ENCODE measurements at places on chromosomes 4 and X.

DNA sequence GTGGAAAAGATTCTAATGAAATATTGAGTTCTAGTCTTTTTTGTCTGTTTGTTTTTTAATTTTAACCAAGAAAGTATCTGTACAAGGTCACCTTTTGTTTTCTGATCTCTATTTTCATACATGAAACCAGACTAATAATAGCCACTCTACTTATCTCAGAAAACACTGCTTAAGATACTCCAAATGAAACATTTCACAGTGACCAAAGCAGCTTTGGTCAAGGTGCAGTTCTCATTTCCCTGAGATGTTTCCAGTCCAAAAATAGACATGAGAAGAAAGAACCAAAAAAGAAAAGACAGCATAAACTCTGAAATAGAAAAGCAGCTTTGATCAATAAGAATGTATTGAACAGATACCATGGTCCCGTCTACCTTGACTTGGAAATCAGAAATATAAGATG lies 782.8 kb downstream of the RAB28 start:
- no peak for DNase-seq

DNA sequence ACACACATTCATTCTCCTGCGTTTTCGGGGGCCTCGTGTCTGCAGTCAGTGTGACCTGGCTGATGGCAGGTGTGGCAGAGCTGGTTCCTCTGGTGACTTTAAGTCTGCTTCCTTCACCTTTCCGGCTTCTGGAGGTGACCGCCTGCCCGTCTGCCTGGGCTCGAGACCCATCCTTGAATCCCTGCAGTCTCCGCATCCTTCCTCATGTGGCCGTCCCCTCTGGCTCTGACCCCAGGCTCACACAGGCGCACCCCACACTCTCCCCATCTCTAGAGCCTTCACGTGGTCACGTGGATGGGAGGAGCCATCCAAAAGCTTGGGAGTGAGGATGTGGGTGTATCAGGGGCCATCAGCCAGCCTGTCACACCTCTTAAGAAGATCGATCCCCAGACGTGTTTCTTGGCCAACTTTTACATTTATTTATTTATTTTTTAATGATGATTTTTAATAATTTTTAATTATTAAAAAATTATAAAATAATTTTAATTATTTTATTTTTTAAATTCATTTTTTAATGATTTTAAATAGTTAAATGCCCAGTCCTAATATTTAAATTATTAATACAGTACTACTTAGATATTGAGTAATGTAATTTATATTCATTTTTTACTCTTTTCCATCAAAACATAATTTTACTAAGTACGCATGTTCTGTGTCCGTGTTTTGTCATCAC lies 20.9 kb downstream of the RGS12 start:
- no peak for DNase-seq

GRCh38 chr4:173418639-173419038 lies 19.7 kb upstream of the SCRG1 start:
- no peak for DNase-seq

GRCh38 chr4:71251261-71251660 lies 87.6 kb upstream of the SLC4A4 start:
- no peak for DNase-seq

DNA sequence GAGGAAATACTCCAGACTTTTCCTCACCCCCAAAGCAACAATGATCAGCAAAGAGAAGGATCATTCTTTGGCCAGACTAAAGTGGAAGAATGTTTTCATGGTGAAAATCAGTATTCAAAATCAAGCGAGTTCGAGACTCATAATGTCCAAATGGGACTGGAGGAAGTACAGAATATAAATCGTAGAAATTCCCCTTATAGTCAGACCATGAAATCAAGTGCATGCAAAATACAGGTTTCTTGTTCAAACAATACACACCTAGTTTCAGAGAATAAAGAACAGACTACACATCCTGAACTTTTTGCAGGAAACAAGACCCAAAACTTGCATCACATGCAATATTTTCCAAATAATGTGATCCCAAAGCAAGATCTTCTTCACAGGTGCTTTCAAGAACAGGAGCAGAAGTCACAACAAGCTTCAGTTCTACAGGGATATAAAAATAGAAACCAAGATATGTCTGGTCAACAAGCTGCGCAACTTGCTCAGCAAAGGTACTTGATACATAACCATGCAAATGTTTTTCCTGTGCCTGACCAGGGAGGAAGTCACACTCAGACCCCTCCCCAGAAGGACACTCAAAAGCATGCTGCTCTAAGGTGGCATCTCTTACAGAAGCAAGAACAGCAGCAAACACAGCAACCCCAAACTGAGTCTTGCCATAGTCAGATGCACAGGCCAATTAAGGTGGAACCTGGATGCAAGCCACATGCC lies 89.7 kb downstream of the TET2 start:
- no peak for DNase-seq

GRCh38 chr4:54527532-54527931 lies 130.2 kb upstream of the KIT start:
- no peak for DNase-seq

GRCh38 chrX:155086202-155086840 lies 15.0 kb downstream of the BRCC3 start:
- peak; percentile 8 for DNase-seq

DNA sequence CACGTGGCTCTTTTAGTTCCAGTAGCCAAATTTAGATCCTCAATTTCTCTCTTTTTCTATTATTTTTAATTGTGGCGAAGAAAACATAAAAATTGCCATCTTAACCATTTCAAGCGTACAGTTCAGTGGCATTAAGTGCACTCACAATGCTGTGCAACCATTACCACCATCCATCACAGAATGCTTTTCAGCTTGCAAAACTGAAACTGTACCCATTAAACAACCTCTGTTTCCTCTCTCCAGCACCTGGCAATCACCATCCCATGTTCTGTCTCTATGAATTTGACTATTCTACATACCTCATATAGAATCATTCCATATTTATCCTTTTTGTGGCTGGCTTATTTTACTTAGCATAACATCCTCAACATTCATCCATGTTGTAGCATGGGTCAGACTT lies 74.9 kb downstream of the METTL14 start:
- DNase-seq: no peak

DNA sequence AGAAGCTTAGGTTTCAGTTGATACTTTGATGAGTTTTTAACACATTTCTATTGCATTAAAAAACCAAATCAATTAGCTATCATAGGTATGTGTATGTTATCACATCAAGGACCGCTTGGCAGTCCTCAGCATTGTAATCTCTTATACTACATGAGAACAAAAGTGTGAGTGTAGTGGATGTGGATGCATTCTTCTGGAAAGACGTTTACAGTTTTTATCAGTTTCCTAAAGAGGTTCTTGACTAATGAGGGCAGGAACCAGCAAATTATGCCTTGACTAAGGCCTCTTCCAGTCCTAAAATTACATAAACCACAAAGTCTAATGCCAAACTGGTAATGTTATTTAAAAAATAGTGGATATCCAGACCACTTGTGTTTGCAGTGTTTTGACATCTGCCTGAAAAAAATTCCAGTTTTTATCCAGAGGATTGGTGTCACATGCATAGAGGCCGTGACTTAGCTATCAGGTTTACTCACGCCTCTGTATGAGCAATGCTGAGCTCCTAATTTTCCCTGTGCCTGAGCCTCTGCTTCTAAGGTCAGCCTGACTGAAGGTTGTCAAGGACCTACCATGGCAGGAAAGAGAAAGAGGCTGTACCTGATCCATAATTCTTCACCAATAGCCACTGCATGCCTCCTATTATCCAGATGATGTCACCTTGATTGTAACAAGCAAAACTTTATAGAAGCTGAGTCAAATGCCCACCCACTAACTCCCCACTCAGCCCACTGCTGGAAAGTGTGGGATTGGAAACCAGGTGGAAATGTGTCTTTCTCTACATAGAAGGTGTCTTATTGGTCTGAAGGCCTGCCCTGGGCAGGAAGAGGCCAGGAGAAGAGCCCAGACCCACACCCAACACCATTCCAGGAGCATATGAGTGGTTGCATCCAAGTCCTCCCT lies 68.7 kb downstream of the ENPP6 start:
- DNase-seq: no peak

GRCh38 chrX:108114541-108114940 lies 23.0 kb downstream of the ATG4A start:
- no peak for DNase-seq

GRCh38 chr4:184287697-184288255 lies 70.1 kb upstream of the ENPP6 start:
- no peak for DNase-seq

DNA sequence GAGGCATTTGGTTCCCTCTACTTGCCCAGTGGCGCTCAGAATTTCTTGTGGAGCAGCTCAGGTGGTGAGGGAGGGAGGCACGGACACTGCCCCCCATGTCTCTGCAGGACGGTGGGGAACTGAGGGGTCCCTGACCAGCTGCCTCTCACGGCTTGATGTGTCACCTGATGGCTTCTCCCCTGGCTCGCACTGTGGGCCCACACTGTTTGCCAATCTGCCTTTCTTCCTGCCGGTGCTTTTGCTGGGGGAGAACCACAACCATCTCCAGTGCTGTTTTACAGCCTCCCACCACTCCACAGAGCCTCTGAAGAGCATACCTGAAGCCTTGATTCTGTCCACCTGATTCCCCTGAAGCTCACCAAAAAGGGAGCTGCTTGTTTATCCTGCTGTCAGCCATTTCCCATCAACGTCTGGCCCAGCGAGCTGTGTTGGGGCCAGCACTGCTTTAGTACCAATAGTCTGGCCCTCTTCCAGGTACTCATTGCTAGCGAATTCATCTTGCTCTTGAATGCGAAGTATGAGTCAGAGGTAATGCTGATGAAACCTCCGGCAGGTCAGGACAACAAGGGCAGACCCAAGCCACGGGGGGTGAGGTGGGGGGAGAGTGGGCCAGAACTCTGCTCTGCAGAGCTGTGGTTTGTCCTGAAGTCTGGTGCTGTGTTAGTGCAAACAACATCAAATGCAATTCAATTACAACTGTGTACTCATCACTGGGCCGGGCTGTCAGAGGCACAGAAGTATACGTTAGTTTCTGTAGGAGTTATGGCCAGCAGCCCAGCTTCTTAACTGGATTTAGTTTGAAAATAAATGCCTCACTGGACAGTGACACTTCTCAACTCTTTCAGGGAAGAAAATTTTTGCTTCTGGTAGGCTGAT lies 208.3 kb upstream of the JADE1 start:
- no peak for DNase-seq

- DNase-seq: no peak
Observed at GRCh38 chrX:37955273-37955672, 51.1 kb upstream of the SYTL5 start.

DNA sequence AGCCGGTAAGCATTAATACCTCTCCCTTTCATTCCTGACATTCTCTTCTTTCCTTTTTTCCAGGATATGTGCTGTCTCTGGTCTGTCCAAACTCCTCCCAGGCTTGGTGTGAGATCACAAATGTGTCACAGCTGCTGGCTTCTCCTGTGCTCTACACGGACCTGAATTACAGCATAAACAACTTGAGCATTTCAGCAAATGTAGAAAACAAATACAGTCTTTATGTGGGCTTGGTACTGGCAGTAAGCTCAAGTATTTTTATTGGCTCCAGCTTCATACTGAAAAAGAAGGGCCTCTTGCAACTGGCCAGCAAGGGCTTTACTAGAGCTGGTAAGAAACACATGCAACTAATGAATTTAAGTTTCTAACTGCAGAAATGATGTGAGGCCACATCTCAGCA lies 8.4 kb downstream of the NIPAL1 start:
- no peak for DNase-seq

DNA sequence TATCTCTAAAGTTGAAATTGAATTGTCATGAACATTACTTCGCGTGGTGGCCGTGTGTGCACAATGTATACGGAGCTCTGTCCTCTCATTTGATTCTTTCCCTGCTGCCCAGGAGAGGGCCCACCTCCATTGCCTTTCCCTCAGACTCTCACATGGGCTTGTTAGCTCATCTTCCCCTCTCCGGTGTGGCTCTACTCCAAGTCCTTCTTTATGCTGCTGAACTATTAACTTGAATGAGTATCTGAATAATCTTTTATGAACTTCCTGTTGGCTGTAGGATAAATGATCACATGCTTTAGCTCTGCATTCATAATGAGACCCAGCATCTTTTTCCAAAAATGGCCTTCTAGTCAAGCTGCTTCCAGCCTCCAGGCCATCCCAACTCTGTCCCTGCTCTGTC lies 68.8 kb upstream of the CLNK start:
- no peak for DNase-seq

DNA sequence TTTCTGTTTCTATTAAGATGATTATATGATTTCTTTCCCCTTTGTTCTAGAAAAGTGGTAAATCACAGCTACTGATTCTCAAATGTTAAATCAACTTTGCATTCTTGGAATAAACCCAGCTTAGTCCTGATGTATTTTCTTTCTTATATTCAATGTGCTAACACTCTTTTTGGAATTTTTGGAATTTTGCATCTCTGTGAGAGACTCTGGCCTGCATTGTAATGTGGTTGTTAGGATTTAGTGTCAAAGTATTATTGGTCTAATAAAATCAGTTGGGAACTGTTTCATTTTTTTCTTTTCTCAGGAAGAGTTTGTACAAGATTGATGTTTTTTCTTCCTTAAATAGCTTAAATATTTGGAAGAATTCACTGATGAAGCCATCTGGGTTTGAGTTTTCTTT lies 109.6 kb downstream of the KIT start:
- DNase-seq: no peak

DNA sequence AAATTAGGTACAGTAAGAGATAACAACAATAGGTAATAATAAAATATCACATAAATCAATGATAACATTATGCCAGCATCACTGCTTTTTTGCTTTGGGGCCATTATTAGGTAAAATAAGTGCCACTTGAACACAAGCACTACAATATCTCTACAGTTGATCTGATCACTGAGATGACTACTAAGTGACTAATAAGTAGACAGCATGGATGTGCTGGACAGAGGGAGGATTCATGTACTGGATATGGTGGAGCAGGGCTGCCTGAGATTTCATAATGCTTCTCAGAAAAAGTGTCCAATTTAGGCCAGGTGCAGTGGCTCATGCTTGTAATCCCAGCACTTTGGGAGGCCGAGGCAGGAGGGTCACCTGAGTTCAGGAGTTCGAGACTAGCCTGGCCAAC lies 137.8 kb upstream of the IL1RAPL2 start:
- no peak for DNase-seq

- no peak for DNase-seq
Observed at GRCh38 chr4:6917461-6918271, 8.0 kb downstream of the TBC1D14 start.

- no peak for DNase-seq
Observed at GRCh38 chr4:165326831-165327210, 648 bp upstream of the MSMO1 start.

DNA sequence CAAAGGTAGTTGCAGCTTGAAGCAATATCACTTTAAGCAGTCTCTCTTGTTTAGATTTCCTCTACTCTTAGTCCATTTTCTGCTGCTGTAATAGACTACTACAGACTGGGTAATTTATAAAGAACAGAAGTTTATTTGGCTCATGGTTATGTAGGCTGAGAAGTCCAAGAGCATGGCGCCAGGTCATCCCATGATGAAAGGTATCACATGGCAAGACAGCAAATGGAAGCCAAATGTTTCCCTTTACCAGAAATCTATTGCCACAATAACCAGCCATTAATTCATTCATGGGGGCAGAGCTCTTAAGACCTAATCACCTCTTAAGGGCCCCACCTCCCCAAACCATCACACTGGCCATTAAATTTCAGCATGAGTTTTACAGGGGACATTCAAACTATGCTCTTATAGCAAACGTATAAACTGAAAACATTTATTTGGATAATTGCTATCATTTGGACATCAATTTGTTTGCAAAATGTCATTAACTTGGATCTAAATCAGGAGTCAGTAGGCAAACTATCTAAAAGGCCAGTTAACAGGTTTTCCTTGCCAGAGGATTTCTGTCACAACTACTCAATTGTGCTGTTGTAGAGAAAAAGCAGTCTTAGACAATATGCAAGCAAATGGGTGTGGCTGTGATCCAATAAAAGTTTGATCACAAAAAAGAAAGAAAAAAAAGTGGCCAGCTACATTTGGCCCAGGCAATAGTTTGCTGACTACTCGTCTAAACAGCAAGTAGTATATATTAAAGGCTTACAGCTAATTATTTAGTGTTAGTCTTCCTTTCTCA lies 75.7 kb upstream of the GUCY1A1 start:
- no peak for DNase-seq

Data from stimulated activated CD4-positive, alpha-beta T cell treated with anti-CD3 and anti-CD28 coated beads, TNF-alpha, amount 100 ng/mL, for 48 hours (primary cell).